Suprapubic skin (tissue), 4 donors: ENCODE measurements at places on chromosomes 2 and 18. TPM values are rescaled to one million over a fixed set of nuclear protein-coding genes. Genes with fewer than 3 reads are reported as not detected.
A peak's percentile ranks its signal among the peaks of the same experiment; 100 is the strongest.

DNA sequence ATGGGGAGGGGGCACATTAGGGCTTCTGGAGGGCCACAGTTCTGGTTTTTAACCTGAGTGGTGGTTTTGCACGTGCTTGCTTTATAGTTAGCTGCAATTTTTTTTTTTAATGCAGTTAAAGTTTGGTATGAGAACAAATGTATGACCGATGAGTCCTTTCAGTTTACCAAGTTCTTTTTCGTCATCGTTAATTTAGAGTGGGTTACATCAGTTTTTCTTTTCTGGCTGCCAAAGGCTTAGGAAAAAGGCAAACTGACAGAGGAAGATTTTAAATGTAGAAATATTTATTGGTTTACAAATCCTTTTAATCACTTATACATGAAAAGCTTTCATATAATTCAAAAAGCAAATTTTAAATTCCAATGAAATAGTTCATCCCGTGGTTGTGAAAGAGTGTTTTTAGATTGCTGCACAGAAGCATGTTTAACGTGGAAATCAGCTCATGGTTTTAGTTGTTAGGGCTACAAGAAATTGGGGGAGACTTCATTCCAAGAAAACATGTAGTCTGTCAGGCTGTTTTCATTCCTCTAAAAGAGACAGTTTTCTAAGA, 82.9 kb downstream of the MSH2 start:
- no peak for DNase-seq
- no peaks in the 10 kb centered on the region for H3K27me3 ChIP-seq
- no peak overlapping the region for H3K27ac ChIP-seq
- H3K36me3 ChIP-seq = peaks cover 22% of the 10 kb centered on the region
- H3K4me3 ChIP-seq = no peak overlapping the region

DNA sequence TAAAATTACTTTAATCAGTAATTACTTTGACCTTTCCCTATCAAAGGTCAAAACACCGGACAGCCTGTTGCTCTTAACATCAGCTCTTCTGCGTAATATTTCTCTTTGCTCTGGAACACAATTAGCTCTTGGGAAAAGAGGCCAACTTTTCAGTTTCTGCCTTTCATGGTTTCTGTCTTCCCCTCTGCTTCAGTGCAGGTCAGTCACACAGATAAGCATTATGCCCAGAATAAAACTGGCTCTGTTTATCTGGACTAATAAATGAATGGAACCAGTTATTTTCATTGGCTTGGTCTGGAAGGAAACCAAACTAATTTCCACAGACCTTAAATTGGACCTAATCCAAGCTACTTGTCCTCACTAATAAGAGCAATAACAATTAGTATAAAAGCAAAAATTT, 26.2 kb upstream of the GALNT3 start:
- DNase-seq = no peak
- no peak overlapping the region for H3K4me3 ChIP-seq
- no peak overlapping the region for H3K27ac ChIP-seq
- no peaks in the 10 kb centered on the region for H3K36me3 ChIP-seq
- no peaks in the 10 kb centered on the region for H3K27me3 ChIP-seq

GAREM1 gene
- total RNA-seq = 56.2 TPM

XDH gene
- 1.2 TPM for total RNA-seq

DNA sequence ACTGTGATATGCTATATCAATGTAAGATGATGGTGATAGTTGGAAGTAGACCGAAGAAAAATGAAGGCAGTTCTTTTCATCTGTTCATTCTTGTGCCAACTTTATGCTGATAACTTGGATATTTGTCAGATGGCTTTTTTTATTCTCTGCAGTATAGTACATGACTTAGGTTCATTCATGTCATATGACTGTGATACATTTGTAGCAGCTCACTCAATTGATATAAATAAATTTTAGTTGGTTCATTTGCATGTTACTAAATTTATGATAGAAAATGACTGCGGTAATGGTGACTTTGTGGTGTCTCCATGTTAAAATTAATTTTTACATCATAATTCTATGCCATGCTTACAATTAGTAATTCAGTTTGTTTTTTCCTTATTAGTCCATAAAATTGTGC, 7.1 kb downstream of the UBXN2A start:
- no peaks in the 10 kb centered on the region for H3K27me3 ChIP-seq
- no peak overlapping the region for H3K4me3 ChIP-seq
- H3K4me1 ChIP-seq = peaks cover 4% of the 10 kb centered on the region
- no peak for DNase-seq
- no peak overlapping the region for H3K27ac ChIP-seq

DNA sequence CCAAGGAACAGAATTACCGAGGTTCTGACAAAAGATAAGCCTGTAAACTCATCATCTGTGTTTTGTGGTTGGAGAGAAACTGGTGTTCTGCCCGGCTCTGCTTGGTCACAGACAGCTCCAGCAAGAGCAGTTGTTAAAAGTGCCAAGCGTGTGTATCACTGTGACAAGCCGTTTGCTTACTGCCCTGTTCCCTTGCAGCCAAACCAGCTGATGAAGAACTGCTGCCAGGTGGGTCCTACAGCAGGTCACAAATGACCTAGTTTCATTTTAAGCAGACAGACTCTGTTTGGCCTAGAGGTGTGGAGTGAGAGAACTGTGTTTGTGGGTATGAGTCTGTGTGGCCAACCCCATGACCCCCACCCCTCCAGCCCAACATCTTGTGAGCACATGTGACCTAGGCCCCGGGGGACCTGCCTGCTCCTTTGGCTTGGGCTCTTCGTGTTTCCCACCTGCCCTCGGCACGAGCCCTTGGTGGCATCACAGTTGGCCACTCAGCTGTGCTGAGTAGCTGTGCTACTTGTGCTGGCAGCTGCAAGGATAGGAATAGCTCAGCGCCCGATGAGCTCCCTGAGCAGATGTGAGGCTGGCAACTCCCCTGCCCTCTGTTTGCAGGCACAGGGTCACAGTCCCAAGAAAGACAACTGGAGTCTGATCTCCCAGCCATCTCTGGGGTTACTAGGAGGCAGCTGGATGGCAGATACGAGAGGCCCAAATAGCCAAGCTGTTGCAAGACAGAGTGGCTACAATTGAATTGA, 9.7 kb downstream of the OXER1 start:
- DNase-seq = no peak
- peak overlapping the region; percentile 43 for H3K27ac ChIP-seq
- no peaks in the 10 kb centered on the region for H3K27me3 ChIP-seq
- H3K36me3 ChIP-seq = peaks cover 2% of the 10 kb centered on the region

CNTNAP5 gene
- total RNA-seq = not detected

GRCh38 chr18:2411381-2411960, 159.8 kb downstream of the METTL4 start:
- no peak overlapping the region for H3K4me3 ChIP-seq
- H3K27ac ChIP-seq = no peak overlapping the region
- no peaks in the 10 kb centered on the region for H3K27me3 ChIP-seq
- no peak for DNase-seq
- H3K4me1 ChIP-seq = no peaks in the 10 kb centered on the region
- H3K36me3 ChIP-seq = no peaks in the 10 kb centered on the region

NPPC gene
- not detected for total RNA-seq

GRCh38 chr2:12718015-12718671, 1.4 kb downstream of the TRIB2 start:
- no peak for DNase-seq
- H3K36me3 ChIP-seq = no peaks in the 10 kb centered on the region
- peaks cover 66% of the 10 kb centered on the region for H3K4me1 ChIP-seq
- H3K4me3 ChIP-seq = peak overlapping the region; percentile 65
- H3K27me3 ChIP-seq = peaks cover 7% of the 10 kb centered on the region

DNA sequence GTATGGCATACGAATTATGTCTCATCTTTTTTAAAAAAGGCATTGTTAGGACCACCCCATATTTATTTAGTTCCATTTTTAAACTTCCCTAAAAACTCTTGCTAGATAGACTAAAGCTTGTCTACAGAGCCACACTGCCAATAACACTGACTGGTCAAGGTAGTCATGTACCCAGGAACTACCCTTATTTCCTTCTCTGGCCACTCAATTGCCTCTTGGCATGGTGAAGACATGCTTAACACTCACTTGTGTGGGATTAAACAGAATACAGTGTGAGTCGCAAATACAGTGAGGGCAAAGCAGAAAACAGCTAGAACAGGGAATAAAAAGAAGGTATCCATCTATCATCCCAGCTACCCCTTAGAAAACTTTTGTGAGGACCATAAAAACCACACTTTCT, 57.4 kb downstream of the KCNG3 start:
- H3K27ac ChIP-seq = no peak overlapping the region
- H3K4me1 ChIP-seq = no peaks in the 10 kb centered on the region
- no peak overlapping the region for H3K4me3 ChIP-seq

MAP3K19 gene
- total RNA-seq = not detected
